ENCODE measurements at places on chromosomes 16 and 17.

DNA sequence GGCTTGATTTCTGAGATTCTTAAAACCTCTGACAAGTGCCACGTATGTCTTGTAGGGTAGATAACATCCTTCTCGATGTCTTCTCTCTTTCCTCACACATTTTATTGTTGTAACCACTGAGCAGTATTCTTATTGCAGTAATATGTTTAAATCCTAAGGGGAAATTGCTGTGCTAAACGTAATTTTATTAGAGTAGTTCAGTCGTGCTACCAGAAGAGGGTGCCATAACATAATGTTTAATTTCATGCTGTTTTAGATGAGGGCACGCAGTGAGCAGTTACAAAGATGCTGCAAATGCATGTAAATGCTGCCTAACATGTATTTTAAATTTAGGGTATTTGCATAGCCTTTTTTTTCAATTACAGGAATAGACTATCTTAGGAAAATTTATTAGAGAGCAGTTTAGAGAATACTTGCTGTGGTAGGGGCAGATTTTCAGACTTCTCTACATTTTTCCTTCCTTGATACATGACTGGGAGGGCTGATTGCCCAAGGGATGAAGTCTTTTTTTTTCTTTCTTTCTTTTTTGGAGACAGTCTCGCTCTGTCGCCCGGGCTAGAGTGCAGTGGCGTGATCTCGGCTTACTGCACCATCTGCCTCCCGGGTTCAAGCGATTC is 51.7 kb downstream of the GAN start:
- no peak for DNase-seq

DNA sequence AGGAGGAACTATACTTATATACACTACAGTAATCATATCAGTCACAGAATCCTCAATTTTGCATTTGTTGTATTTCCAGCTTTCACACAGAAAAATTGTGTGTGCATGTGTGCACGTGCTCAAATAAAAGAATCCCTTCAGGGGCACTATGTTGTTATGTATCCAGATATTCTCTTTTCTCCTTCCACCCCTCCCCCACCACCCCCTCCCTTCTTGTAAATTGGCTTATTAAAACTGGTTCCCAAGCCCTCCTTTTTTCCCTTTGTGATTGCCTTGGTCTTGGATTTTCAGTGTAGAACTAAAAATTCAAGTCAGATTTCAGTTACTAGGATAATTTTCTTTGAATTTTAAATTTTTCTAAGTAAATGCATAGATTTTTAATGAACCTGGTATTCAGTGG is 86.3 kb downstream of the WNT3 start:
- DNase-seq, result no peak

- no peak for DNase-seq
These were observed 126.4 kb upstream of the MAF start for GRCh38 chr16:79726902-79727301.

GRCh38 chr16:29977063-29977825 is 3.6 kb downstream of the TAOK2 start:
- DNase-seq, result no peak

GRCh38 chr17:44001461-44001920 is 2.9 kb upstream of the NAGS start:
- no peak for DNase-seq

DNA sequence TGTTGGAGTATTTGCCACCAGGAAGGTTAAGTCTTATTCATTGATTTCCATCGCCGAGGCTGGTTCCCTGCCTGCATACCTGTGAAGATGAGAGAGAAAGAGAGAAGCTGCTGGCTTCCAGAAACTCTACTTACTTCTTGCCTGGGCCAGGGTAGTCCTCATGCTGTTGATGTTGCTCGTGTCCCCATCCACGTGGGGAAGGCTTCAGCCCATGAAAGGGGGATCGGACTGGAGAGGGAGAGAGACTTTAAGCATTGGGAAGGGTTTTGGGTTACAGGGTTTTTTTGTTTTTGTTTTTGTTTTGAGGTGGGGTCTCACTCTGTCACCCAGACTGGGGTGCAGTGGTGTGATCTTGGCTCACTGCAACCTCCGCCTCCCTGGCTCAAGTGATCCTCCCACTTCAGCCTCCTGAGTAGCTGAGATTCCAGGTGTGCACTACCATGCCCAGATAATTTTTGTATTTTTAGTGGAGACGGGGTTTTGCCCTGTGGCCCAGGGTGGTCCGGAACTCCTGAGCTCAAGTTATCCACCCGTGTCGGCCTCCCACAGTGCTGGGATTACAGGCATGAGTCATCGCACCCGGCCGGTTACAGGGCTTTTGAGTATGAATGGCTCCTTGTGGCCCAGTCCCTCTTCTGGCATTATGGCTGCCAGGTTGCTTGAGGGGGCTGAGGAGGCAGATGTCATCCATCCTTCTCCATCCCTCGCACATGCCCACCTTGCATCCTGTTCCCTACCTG is 26.6 kb downstream of the ITGB3 start:
- no peak for DNase-seq
